ENCODE measurements at places on chromosomes 12 and 14. TPM values are rescaled to one million over a fixed set of nuclear protein-coding genes. Genes with fewer than 3 reads are reported as not detected.

Gene FGF23
- not detected for total RNA-seq

Gene RERGL
- total RNA-seq, result 9.0 TPM

Gene PLA2G1B
- not detected for total RNA-seq

Gene HSP90B1
- 403 TPM for total RNA-seq

Gene INHBE
- total RNA-seq, result not detected

DNA sequence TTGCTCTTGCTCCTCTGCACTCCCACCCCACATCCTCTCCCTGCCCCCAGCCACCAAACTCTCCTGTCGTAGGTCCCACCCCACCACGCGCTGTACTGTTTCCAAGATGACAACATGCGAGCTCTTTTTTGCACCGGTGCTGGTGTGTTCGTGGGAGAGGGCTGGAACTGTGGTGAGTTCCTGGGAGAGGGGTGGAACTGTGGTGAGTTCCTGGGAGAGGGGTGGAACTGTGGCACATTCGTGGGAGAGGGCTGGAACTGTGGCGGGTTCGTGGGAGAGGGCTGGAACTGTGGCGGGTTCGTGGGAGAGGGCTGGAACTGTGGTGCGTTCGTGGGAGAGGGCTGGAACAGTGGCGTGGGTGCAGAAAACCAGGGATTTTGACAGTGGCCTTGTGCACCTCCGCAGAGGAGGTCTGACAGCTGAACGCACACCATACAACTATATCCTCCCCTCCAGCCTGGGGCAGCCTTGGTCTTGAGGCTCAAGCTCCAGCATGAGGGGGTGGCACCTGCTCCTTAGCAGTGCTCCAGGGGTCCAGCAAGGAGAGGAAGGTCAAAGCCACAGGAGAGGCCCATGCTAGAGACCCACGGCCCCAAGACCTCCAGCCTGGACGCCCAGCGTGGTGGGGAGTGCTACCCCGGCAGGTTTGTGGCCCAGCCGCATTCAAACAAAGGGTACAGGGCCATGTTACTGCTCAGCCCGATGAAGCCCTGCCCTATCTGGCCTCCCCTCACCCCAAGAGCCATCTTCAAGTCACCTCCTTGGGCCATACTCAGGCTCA is 50.1 kb downstream of the ACTN1 start:
- no peaks in the 10 kb centered on the region for H3K36me3 ChIP-seq
- H3K4me3 ChIP-seq, result peak overlapping the region; percentile 40
- peak overlapping the region; percentile 97 for H3K27ac ChIP-seq
- no peak for DNase-seq
- peaks cover 46% of the 10 kb centered on the region for H3K4me1 ChIP-seq
- H3K27me3 ChIP-seq, result no peaks in the 10 kb centered on the region

DNA sequence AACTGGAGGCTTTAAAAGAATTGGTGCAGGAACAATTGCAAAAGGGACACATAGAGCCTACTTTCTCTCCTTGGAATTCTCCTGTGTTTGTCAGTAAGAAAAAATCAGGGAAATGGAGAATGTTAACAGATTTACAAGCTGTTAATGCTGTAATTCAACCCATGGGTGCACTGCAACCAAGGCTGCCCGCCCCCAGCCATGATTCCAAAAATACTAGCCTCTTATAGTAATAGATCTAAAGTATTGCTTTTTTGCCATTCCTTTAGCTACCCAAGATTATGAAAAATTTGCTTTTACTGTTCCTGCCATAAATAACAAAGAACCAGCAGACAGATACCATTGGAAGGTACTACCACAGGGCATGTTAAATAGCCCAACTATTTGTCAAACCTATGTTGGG is 15.3 kb upstream of the OR8S1 start:
- H3K4me3 ChIP-seq, result no peak overlapping the region
- no peaks in the 10 kb centered on the region for H3K27me3 ChIP-seq
- no peaks in the 10 kb centered on the region for H3K36me3 ChIP-seq

DNA sequence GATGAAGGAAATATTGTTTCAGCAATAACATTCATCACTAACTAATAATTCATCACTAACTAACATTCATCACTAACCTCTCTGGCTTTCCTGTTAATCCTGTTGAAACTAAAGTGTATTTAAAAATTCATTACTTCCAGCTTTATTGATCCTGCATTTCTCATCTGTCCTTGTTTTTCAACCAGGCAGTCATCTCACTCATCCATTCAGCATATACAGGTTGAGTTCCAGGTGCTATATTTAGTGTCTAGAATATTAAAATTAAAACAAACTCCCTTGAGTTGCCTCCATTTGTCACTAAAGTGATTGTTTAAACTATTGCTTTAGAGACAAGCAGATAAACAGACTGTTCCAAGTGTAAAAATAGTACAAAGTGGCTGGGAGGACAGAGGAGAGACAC is 58.1 kb downstream of the ATXN7L3B start:
- H3K4me1 ChIP-seq, result no peaks in the 10 kb centered on the region
- DNase-seq, result no peak
- no peak overlapping the region for H3K27ac ChIP-seq
- H3K4me3 ChIP-seq, result no peak overlapping the region
- H3K36me3 ChIP-seq, result no peaks in the 10 kb centered on the region

DNA sequence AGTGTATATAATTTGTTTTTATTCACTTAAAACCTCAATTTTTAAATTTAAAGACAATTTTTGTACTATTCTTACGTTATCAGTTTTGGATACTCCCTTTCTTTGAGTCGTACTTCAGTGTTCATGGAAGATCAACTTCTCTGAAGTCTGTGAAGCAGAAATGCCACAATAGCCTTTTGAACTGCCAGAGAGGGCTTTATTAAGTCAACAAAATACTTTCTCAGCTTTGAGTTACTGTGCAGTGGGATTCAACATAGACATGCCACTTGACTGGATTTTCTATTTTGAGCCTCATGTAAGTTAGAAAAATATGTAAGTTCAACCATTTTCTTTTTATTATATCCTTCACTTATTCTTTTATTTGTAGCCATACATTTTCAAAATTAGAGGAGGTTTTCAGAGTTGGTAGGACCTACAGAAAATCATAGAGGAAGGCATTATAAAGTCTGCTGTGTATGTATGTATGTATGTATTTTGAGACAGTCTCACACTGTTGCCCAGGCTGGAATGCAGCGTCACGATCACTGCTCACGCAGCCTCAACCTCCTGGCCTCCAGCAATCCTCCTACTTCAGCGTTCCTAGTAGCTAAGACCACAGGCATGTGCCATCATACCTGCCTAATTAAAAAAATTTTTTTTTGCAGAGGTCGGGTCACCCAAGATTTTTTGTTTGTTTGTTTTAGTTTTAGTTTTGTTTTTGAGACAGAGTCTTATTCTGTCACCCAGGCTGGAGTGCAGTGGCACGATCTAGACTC is 31.3 kb upstream of the BCAT1 start:
- H3K27me3 ChIP-seq, result no peaks in the 10 kb centered on the region
- no peak overlapping the region for H3K27ac ChIP-seq
- no peaks in the 10 kb centered on the region for H3K36me3 ChIP-seq
- no peak overlapping the region for H3K4me3 ChIP-seq
- no peaks in the 10 kb centered on the region for H3K4me1 ChIP-seq

- H3K4me3 ChIP-seq, result no peak overlapping the region
- no peaks in the 10 kb centered on the region for H3K27me3 ChIP-seq
- H3K36me3 ChIP-seq, result no peaks in the 10 kb centered on the region
- H3K4me1 ChIP-seq, result no peaks in the 10 kb centered on the region
- no peak overlapping the region for H3K27ac ChIP-seq
These were observed 261.9 kb upstream of the SFSWAP start for GRCh38 chr12:131449027-131449426.
